ENCODE measurements at places on chromosomes 4 and X.

DNA sequence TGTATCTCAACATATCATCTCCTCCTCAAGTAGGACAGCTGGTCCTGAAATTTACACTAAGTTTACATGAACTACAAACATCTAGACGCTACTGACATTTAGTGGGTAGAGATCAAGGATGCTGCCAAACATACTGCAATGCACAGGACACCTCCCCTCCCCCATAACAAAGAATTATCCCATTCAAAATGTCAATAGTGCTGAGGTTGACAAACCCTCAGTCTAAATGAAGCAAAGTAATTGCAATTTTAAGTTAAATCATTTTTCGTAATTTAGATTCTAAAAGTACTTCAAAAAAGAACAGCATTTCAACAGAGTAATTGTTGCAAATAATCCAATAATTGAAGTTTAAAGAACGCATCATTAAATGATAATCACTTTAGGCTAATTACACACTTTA lies 1.2 kb downstream of the PRMT9 start:
- no peak for DNase-seq

DNA sequence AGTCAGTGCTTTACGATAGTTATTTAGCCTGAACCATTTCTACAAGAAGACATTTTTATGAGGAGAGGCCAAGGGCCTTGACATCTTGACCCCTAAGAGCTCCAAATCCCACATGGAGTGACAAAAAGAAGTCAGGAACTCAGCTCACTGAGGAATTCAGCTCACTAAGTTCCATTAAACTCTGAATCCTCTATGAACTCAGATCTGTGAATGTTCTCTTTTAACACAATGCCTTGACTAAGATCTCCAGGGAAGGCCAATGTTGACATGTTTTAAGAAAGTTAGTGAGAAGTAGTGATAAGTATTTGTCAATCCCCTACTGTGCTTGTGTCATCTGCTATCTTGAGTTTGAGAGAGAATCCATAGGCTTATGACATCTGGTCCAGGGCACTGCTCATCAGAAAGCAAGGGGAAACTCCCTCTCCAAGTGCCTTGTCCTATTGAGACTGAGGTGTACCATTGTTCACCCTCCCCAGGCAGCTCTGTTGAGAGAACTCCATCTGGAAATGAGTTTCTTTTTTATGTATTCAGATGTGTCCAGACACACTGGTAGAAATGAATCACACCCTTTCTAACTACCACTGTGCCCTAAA lies 68.7 kb upstream of the PCDH19 start:
- no peak for DNase-seq

DNA sequence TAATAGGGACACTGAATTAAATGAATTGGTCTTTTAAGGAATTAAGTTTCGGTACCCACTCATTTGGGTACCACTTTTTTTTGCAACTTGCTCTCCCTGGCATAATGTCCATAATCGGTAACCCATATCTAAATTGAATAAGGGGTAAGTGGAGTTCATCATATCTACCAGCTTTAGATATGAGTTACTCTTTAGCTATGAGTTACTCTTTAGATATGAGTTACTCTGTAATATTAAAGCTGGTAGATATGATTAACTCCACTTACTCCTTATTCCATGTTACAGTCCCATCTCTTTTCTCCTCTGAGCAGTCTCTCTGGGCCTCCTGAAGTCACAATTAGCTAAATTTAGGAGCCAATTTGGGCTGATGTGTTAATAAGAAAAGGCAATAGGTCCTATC lies 85.7 kb downstream of the TEX13C start:
- no peak for DNase-seq

GRCh38 chrX:103376979-103377324 lies 614 bp downstream of the BEX3 start:
- DNase-seq: no peak

- DNase-seq: no peak
Measured at GRCh38 chrX:68945081-68945602, 116.3 kb downstream of the EFNB1 start.

GRCh38 chr4:126268106-126268505 lies 953.4 kb downstream of the FAT4 start:
- DNase-seq: no peak

GRCh38 chr4:33746979-33747378 lies 2497.3 kb downstream of the ARAP2 start:
- DNase-seq: no peak

DNA sequence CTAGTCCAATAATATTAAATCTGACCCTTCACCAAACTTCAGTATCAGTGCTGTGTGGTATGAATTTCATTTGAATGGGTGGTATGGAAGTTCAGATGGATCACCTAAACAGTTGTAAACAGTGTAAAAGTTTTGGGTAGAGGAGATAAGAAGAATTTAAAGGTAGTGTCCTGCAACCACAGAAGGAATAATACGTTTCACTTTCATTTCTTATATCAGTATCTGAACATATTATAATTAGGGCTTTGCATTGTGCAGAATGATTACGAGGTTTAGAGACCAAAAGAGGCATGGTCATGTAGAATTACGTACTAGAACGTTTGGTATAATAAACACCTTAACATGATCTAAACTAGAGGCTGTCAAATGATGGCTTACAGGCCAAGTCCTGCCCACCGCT lies 116.1 kb downstream of the PDLIM5 start:
- DNase-seq: no peak

GRCh38 chrX:110992611-110993010 lies 103.4 kb upstream of the PAK3 start:
- no peak for DNase-seq

- DNase-seq: no peak
Measured at GRCh38 chrX:12138361-12139313, at the start of gene FRMPD4. Gene FRMPD4 (plus strand): TSS chrX:12138473. CDS start chrX:12138972, 499 bp downstream.

- DNase-seq: no peak
Measured at GRCh38 chr4:105293360-105293759, 146.7 kb downstream of the TET2 start.

- DNase-seq: no peak
Measured at GRCh38 chr4:127118681-127119080, 514.1 kb upstream of the INTU start.

GRCh38 chrX:1531096-1531890 lies 5.7 kb downstream of the P2RY8 start:
- DNase-seq: no peak

GRCh38 chrX:14712096-14712495 lies 160.8 kb downstream of the FANCB start:
- no peak for DNase-seq

GRCh38 chr4:6029254-6029653 lies 11.0 kb upstream of the C4orf50 start:
- DNase-seq: no peak

- DNase-seq: no peak
Measured at GRCh38 chr4:170109586-170110284, 20.0 kb upstream of the AADAT start.

GRCh38 chr4:98522636-98523395 lies 135.6 kb downstream of the TSPAN5 start:
- DNase-seq: no peak

DNA sequence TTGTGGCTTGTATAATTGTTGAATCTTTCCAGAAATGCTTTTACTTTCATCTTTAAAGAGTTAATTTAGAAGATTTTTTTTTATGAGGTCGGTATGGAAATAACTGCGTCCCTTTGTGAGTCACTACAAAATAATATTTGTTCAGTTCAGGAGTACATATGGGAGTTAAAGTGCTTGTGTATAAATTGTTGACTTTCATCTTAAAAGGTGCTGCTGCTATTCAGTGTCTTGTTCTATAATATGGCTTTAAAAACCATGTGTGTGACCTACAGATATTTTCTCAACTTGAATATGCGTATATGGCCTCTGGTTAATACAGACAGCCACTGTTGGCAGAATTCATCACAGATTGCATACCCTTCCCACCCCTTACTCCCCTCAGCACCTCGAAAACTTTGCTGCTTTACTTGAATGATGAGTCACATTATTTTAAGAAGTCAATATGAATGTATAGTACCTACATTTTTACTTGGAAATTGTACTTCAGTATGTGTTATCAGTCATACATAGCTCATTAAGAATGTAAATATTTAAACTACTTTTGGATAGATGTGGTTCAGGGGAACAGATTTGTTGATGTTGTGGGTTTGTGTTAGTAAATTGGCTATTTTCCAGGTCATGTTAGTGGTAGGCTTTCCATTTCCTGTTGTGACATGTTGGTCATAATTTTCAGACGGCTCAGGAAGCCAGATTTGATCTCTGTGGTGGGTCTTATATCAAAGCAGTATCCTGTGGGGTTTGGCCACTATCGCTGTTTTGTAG lies 1.5 kb downstream of the CLCN3 start:
- no peak for DNase-seq

DNA sequence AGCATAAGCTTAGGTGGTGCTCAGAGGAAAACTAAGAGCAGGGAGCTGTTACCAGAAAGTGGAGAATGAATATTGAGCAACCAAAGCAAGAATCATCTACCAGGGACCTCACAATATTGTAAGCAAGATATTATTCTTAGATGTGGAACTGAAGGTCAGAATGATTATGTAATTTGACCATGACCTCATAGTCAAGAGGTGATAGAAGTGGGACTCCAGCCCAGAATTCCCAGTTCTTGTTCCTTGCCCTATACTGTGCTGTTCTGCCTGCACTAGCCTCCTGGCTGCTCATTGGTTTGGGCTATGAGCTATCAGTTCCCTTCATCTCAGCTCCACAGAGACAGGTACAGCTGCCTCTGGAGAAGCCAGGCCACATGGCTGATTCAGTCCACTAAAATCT lies 229.4 kb downstream of the LDB2 start:
- no peak for DNase-seq

DNA sequence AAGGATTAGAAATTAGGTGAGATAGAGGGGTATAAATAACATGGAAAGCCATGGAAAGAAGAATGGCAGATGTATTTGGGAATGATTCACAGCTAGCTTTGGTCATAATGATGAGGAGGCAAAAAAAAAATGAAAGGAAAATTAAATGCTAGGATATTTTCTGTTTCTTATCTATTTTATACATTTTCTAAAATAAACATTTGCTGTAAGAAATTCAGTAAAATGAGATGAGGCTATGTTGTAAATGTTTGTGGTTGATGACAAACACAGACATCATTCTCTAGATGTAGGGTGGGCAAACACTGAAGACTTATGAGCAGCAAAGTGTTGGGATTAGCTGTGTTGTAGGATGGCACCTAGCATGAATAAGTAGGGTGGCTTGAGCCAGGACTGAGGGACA lies 407.1 kb downstream of the IL15 start:
- DNase-seq: no peak

DNA sequence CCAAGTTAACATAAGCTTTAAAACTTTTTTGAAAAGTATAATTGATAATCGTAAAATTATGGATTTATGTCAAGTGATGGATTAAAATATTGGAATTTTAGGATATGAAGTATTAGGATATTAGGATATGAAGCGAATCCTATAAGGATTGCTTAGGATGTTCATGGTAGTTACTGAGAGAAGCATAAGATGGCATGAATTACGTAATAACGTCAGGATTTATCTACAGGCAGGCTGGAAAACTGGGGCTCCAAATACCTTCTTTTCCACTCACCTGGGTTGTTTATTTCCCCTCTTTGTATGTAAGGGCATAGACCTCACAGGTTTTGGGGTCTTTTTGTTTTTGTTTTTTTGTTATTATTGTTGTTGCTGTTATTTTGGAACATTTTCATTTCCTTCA lies 65.2 kb upstream of the TMEM33 start:
- no peak for DNase-seq

DNA sequence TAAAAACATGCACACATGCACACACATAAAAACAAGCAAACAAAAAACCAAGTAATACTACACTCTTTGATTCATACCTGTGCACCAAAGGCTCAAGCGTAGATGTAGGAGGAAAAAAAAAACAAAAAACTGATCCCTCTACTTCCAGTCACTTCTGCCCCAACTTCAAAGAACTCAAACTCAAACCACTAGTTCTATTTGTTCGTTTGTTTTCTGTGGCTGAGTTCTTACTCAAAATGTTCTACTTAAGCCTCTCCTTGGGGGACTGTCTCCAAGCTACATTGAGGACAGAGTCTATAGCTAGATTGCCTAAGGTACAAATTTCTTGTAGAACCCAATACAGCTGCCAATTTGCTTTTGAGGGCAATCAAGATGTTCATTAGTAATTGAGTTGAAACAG lies 171.0 kb upstream of the ATOH1 start:
- DNase-seq: no peak

DNA sequence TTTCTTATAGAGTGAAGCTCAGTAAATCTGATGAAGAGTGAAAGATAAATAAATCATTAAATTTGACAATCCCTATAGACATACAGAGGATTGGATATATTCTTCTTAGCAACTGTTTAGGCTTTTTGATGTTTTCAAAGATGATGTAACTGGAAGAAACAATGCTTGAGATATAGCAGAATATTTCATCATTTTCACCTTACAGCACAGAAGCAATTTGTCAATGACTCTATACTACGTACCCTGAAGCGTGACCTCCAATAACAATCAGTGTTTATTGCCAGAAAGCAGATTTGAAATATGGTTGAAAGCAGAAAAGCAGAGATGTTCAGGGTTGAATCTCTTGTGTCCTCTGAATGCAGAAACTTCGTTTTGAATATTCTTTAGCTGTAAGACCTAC lies 228.4 kb downstream of the DTHD1 start:
- no peak for DNase-seq

- no peak for DNase-seq
Measured at GRCh38 chr4:79235095-79235494, 90.8 kb downstream of the NAA11 start.

GRCh38 chrX:21738210-21738949 lies 19.5 kb downstream of the SMPX start:
- DNase-seq: no peak

GRCh38 chr4:2643555-2643954 lies 107.1 kb downstream of the FAM193A start:
- DNase-seq: no peak

DNA sequence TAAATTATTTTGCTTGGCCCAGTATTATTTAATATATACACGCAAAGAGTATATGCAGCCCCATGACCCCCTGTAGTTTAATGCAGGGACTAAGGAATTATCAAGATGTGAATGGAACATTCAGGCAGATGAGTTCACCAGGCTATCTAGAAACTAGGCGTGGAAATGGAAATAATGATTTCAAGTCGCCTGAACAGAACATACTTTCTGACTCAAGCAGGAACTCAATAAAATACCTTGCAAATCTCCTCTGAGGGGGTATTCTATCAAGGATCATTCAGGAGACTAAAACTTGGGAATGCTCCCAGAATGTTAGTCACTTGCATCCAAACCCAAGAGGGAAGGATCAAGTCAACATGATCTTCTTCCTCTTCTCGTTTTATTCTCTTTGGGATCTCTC lies 59.6 kb upstream of the RASSF6 start:
- DNase-seq: no peak

GRCh38 chr4:174036576-174036975 lies 246.9 kb downstream of the FBXO8 start:
- DNase-seq: no peak

GRCh38 chrX:153445856-153446635 lies at the start of gene TREX2:
Gene TREX2 (minus strand): TSS chrX:153446056. CDS start chrX:153445430, 626 bp downstream.
- DNase-seq: no peak

DNA sequence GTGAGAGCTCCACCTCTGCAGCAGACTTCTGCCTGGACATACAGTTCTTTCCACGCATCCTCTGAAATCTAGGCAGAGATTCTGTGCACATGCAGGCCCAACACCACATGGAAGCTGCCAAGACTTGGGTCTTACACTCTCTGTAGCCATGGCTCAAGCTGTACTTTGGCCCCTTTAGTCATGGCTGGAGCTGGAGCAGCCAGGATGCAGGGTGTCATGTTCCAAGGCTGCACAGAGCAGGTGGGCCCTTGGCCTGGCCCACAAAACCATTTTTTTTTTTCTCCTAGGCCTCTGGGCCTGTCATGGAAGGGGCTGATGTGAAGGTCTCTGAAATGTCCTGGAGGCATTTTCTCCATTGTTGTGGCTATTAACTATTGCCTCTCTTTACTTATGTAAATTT lies 990.5 kb upstream of the ADGRL3 start:
- DNase-seq: no peak

- DNase-seq: no peak
Measured at GRCh38 chr4:137367620-137368019, 164.7 kb downstream of the PCDH18 start.

Data from stimulated activated CD8-positive, alpha-beta memory T cell treated with anti-CD3 and anti-CD28 coated beads, Interleukin-15, amount 100 ng/mL, for 24 hours (primary cell).